ENCODE measurements at places on chromosomes 11 and 22. TPM values are rescaled to one million over a fixed set of nuclear protein-coding genes. Genes with fewer than 3 reads are reported as not detected.
A peak's percentile ranks its signal among the peaks of the same experiment; 100 is the strongest.

Gene PRAME
- total RNA-seq: not detected

Gene OR10A4
- not detected for total RNA-seq

Gene MYEOV
- not detected for total RNA-seq

Gene CRYBB2
- total RNA-seq: not detected

Gene KRTAP5-10
- not detected for total RNA-seq

Gene MOGAT2
- total RNA-seq: not detected

Gene DUSP8
- total RNA-seq: 4.0 TPM

Gene CBLIF
- not detected for total RNA-seq

Gene ALDH3B1
- 0.20 TPM for total RNA-seq

Gene UQCC3
- 7.5 TPM for total RNA-seq

GRCh38 chr11:69075421-69076128, 26.8 kb downstream of the TPCN2 start:
- no peak for DNase-seq

DNA sequence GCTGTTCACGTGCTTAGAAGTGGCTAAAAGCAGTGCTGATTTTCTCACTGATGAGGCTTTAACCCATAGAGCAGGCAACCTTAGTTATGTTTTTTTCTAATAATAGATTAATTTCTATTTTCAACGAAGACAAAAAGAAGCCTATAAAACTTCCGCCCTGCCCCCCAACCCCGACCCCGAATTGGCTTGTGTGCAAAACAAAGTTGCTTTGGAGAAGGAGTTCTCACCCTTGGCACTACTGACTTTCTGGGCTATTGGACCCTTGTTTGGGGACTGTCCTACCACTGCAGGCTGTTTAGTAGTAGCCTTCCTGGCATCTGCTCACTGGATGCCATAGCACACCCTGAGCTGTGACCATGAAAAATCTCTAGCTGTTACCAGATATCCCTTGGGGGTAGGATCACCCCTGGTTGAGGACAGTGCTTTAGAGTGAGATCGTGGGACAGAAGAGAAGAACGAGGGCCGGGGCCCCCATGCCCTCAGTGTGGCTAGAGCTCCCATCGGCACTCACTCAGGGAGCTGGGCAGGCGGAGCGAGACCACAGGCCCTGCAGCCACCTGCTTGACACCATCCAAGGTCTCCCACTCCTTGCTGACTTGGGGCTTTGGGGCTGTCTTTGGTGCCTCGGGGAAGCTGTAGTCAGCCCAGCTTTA, 16.9 kb downstream of the SLC37A2 start:
- no peak for DNase-seq

GRCh38 chr11:69387409-69387885, 93.5 kb downstream of the MYEOV start:
- DNase-seq: no peak

DNA sequence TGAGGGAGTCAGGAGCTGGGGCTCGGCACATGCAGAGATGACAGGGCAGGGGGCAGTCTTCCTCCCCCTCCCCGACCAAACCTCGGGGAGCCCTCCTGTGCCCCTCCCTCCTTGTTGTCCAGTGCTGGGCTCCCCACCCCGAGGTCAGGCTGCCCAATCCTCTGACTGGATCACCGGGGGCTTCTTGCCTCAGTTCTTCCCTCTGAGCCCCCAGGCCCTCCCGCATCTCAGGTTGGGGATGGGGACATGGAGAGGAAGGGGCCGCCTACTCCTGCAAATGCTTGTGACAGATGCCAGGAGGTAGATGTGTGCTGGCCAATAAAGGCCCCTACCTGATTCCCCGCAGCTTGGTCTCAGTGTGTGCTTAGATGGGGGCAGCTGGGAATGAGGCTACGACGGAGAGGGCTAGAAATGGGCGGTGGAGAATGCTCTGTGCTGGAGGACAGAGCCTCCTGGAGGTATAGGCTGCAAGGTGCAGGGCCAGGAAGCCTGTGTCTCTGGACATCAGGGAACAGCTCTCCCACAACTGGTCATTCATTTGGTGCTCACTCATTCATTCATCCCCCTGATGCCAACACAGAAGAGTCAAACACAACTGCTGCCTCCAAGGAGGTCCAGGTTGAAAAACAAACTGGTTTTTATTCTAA, 8.4 kb downstream of the RHBDD3 start:
- no peak for DNase-seq

- no peak for DNase-seq
Measured at GRCh38 chr11:33018840-33019239, 3.2 kb downstream of the DEPDC7 start.

GRCh38 chr11:27777033-27777432, 76.8 kb upstream of the BDNF start:
- no peak for DNase-seq

GRCh38 chr22:35552196-35552842, 11.7 kb downstream of the RASD2 start:
- peak; percentile 69 for DNase-seq

GRCh38 chr11:115707180-115707905, 203.1 kb upstream of the CADM1 start:
- DNase-seq: no peak

GRCh38 chr11:12199231-12199948, 89.0 kb downstream of the MICAL2 start:
- no peak for DNase-seq

- no peak for DNase-seq
Measured at GRCh38 chr22:45320357-45320976, 10.7 kb downstream of the FAM118A start.

- DNase-seq: no peak
Measured at GRCh38 chr11:132134322-132134721, 763.9 kb downstream of the NTM start.

DNA sequence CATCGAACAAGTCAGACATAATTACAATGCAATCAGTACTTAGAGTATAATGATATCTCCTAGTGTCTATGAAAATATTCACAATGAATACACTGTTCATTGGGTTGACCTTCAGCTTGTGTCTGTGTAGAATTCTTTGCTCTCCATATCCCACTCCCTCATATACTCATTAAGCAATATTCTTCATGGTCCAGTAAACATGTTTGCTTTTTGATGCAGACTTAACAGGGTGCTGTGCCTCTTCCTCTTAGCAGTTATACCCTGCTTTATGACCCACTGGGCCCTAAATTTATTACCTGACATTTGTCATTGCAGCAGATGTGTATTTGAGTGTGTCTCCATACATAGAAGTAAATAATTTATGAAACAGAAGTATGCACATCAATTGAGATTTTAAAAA, 352.5 kb upstream of the CCDC179 start:
- DNase-seq: no peak

DNA sequence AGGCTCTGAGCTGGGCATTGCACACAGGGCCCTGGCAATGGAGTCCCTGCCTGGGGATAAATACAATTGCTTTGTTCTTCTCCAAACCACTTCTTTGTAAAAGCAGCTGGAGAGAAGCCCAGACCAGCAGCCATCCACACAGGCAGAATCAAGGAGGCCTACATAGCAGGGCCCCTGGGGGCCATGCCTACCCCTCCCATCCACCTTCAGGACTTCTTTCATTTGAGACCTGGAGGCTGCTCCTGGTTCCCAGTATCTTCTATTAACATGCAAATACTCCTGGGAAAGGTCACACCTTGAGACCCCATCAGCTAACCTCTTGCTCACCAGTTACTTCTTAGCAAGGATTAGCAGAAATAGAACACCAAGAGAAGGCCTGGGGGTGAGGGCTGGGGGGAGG, 511.1 kb downstream of the SOX6 start:
- DNase-seq: no peak

DNA sequence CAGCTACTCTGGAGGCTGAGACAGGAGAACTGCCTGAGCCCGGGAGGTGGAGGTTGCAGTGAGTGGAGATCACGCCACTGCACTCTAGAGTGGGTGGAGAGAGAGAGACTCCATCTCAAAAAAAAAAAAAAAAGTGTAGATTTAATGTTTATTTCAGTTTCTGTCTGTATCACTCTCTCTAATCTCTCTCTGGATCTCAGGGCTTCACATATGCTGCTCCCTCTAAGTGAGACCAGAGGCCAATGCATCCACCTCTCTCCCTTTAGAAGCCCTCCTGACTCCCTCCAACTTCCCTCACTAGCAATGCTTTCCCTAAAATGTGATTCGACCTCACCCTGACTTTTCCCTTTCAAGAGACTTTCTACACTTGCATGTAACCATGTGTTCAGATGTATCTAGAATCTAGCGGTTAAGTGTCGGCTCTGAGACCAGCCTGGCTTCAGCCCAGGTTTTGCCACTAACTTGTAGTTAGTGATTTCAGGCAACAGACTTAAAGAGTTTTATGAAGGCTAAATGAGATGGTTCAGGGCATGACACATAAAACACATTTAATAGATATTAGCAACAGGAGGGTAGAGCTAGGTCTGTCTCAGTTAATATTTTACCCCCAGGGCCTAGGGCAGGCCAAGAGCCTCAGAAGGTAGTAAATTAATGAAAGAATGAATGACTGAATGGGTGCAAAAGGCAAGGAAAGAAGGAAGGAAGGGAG, 364.3 kb downstream of the LARGE1 start:
- no peak for DNase-seq

DNA sequence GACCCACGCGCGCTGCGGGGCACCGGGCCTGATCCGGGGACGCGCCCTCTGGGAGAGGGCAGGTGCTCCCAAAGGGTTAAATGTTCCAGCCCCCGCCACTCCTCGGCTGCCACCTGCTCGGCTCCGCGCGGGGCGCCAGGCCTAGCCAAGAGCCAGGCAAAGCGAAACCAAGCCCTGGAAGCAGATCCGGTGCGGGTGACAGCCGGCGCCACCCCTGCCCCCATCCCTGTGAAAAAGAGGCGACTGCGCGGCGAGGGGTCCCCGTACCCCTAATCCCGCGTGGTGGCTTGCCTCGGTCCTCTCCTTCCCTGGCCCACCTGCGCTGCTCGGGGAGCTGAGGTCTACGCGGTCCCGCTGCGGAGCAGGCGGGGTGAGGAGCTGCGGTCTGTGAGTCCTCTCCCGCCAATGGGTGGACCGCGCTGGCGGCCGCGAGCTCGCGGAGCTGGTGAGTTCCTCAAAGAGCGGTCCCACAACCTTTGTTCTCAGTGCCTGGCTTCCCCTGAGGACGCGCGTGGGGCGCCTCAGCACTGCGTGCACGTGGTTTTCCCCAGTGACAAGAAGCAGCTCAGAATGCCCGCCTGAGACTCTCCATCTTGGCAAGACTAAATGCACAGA, at the start of gene ME3:
Gene ME3 (minus strand): TSS at position 610 of the 615 bp plus-strand sequence.
- DNase-seq: no peak

DNA sequence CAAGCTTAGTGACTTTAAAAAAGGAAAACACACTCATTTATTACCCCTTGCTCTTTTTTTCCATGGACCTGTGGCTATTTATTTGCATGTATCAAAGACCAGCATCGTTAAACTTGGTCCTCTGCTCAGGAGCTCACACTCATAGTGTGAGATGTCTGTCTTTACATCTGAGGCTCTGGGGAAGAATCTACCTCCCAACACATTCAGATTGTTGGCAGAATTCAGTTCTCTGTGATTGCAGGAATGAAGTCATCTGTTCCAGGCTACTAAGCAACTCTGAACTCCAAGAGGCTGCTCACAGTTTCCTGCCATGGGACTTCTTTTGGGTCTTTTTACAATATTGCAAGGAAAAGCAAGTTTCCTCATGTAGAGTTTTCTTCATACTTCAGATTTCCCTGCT, 138.8 kb downstream of the LRRC4C start:
- no peak for DNase-seq

GRCh38 chr11:44852159-44852747, 98.4 kb downstream of the TP53I11 start:
- no peak for DNase-seq

DNA sequence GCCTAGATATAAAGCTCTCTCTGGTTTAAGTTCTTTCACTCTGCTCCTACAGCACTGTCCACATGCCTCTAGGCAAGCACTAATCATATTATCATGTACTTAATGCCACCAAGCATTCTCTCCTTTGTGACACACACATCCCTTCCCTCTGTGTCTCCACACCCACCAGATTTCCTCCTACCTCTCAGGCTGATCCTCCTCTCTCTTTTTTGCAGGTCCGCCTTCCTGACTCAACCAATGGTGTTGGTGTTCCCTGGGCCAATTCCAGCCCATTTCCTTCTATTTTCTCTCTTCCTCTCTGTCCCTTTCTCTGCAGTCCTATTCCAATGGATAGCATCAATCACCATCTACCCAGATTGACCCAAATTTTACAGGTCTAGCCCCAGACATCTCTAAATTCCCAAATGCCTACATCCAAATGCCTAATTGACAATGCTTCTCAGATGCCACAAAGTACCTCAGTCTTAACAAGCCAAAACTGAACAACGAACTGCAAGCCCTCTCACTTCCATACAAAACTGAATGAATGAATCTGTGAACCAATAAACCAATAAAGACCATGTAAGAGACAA, 504 bp upstream of the ZNF215 start:
- DNase-seq: no peak

DNA sequence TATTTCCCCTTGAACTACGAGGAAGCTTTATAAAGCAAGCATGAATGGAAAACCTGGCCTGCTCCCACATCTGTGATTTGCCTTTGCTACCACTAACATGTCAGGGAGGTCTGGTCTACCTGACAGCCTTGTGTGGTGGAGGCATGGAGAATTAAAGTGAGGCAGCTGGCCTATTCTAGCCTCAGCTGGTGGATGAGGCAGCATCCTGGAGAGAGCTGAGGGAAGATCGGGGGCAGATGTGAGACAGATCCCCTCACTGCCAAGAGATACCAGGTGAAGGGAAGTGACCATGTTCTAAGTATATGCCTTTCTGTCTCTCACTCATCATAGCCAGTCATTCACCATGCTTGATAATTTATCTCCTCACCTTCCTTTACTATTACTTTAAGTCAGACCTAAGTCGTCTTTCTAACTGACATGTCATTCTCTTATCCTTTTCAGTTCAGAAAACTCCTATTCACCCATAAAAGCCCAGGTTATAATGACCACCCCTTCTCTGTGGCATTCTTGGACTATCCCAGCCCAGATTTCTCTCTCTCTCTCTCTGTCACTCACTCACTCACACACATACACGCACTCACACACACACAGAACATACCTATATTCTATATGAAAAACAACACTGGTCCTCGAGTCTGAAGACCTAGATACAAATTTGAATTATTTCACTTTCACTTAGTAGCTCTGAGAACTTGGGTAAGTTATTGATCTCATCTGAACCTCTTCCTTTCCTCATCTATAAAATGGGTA, 90.7 kb downstream of the CSNK2A3 start:
- DNase-seq: no peak

DNA sequence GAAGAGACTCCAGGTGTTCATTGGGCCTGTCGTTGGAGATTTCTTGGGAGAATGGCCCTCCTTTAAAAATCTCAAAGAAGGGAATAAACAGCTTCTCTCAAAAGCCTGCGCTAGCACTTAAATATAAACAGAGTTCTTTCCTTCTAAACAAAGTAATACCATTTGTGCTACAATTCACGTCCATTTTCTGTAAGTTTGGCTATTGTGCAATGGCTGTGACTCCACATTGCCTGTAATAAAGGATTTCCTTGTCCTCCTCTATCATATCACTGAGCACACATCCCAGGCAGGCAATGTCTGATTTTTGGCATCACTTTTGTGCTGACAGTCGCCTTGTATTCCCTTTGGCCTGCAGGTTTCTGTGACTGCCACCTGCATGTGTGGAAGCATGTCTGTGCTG, 4.9 kb upstream of the ADAMTS8 start:
- DNase-seq: no peak

DNA sequence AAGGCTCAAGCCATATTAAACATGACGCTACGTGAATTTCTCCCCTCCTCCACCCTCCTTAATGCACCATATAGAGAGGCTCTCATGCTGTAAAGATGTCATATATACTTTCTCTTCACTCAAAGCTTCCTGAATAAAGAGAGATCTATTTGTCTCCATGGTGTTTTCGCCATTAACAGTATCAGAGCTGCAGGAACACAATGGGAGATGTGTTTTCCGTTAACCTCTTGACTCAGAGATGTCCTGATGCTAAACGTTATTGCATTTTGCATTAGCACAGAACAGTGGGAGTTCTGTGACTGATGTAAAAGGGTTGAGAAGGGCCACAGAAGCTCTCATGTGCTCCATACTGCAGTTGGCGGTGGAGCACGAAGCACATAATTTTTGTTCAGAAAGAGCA, 25.7 kb upstream of the BLID start:
- no peak for DNase-seq
